ENCODE measurements at places on chromosomes 11 and 22.

GRCh38 chr22:45584121-45584570 lies 81.5 kb downstream of the FBLN1 start:
- DNase-seq = no peak

- no peak for DNase-seq
Observed at GRCh38 chr22:37109242-37109917, at the start of gene TMPRSS6. Gene TMPRSS6 (minus strand): TSS chr22:37109713. CDS start chr22:37103417, 6,296 bp downstream.

DNA sequence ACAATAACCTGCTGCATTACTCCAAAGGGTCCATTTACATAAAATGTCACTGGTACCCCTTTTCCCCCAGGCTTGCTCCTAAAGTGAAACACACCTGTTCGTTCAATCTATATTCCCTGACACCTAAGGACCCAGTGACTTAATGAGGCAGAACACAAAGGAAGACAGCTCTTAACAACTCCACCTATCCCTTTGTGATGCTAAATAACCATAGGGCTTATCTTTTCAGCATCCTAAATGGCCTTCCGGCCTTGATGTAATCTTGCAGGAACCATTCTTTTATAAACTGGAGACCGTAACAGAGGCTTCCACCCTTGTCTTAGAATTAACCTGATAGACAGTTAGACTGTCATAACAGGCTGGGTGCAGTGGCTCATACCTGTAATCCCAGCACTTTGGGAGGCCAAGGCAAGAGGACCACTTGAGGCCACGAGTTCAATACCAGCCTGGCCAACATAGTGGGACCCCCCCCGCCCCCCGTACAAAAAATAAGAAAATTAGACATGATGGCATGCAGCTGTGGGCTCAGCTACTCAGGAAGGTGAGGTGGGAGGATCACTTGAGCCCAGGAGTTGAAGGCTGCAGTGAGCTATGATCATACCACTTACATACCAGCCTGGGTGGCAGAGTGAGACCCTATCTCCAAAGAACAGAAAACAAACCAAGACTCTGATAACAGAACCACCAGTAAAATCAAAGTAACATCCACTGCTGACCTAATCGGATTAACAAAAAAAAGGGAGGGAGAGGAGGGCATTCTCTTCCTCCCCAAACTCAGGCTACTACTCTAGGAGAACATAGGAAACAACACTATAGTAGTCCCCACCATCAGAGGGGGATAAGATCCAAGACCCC lies 5.1 kb downstream of the CHEK2 start:
- no peak for DNase-seq

- DNase-seq = no peak
Observed at GRCh38 chr22:24467340-24467739, 27.8 kb upstream of the UPB1 start.

DNA sequence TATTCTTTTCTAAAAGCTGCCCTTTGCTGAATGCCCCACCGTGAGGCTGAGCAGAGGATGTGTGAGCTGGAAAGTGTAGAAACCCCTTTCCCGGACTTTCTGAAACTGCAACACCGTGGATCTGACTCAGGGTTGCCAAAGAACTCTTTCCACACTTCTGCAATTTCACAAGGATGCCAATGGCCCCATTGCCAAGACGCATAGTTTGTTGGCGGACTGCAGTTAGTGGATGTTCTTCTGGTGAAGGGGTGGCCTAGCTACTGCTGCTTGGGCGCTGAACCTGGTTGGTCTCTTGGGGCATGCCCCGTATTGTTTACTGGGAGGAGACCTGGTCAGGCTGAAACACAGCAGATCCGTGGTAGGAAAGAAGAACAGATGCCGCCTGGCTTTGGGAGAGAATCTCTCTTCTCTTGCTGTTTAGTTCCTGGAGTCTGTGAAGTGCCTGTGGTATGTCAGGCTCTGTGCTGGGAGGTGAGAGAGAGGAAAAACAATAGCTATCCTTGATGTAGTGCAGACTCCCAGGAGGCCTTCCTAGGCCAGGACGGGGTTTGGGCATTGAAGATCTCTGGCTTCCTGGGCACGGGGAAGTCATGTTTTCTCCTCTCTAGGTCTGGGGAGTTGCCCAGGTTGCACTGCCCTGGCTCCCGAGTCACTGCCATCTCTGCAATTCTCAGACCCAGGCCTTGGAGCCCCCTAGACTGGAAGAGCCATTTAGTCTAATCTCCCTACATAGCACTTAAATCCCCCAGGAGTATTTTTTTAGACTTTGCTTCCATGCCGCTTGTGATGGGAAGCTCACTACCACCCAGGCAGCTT lies 26.9 kb downstream of the CD82 start:
- DNase-seq = no peak

DNA sequence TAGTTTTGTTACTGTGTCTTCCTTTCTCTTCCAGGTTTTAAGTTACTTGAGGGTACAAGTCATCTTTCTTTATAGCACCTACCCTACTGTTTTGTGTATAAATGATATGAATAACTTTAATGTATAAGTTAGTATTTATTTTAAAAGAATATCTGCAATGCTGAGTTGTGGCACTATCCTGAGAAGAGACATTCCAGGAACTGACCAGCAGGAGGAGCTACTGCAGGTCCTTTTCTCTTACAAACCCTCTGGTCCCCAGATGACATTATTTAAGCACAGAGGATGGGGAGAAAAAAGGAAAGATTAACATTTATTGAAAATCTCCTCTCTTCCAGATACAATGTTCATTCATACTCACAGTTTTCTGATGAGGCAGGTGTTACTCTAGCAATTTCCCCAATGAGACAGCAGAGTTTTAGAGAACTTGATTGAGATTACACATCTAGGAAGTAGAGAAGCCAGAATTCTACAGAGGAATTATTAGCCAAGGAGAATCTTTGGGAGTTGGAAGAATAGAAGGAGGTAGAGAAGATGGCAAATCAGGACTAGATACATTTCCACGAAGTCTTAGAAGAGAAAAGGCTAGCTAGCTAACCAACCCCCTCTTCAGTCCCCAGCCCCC lies 541.2 kb upstream of the API5 start:
- DNase-seq = peak; percentile 27

GRCh38 chr11:123429913-123430720 lies at the start of gene GRAMD1B:
Gene GRAMD1B (plus strand): TSS chr11:123430269. CDS start chr11:123430793, 524 bp downstream.
- no peak for DNase-seq

- no peak for DNase-seq
Observed at GRCh38 chr22:50626314-50626849, 1.6 kb downstream of the ARSA start.

GRCh38 chr11:121524233-121524631 lies 71.5 kb upstream of the SORL1-AS1 start:
- DNase-seq = no peak

- DNase-seq = no peak
Observed at GRCh38 chr11:112042161-112042960, 17.2 kb downstream of the DLAT start.

GRCh38 chr11:123246749-123247495 lies 51.9 kb upstream of the CLMP start:
- no peak for DNase-seq

DNA sequence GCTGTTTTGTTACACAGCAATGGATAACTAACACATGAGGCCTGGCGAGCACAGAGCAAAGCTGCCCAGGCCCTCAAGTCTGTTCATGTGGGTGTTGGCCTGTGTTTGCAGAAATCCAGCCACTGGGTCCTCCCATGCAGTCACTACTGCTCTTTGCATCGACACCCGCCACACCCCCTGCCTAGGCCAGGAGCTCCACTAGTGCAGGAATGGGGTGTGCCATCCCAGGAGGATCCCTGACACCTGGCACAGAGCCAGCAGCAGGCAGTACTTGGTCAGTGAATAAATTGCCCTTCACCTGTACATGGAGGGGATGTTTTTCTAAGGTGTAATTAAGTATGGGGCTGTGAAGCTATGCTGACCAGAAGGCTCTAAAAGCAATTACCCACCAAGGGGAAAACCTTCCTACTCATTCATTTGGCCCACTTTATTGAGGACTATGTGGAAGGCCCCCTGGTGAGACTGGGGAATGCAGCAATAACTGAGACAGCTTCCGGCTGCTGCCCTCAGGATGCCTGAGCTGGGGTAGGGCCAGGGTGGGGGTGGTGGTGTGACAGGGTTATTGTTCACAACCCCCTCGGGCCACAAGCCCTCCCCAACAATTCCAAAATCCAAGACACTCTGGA lies 160.8 kb downstream of the CRYBB2 start:
- no peak for DNase-seq

- DNase-seq = no peak
Observed at GRCh38 chr22:24887260-24887659, 59.2 kb downstream of the LHFPL7 start.

- no peak for DNase-seq
Observed at GRCh38 chr11:116874251-116874650, 36.8 kb upstream of the APOA1 start.

GRCh38 chr11:42175203-42175602 lies 715.8 kb upstream of the LRRC4C start:
- no peak for DNase-seq

GRCh38 chr11:5689551-5689983 lies at the start of gene TRIM22:
Gene TRIM22 (plus strand): TSS chr11:5689790. CDS start chr11:5696233, 6,443 bp downstream.
- no peak for DNase-seq

DNA sequence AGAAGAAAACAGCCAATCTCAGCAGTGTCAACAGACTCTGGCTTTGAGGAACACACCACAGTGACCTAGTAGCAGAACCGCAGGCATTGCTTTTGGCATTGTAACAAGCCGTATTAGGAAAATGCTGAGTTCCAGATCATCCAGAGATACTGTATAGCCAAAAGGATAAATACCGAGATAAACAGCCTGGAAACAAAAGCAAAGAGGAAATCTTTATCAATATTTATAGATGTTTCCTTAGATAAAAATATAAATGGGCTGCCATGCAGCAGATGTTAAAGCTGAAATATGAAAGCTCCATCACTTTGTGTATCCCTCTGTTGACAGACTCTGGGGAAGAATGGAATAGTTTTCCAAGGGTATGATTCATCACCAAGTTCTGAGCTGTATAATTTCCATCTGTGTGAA lies 98.9 kb upstream of the TP53AIP1 start:
- no peak for DNase-seq

DNA sequence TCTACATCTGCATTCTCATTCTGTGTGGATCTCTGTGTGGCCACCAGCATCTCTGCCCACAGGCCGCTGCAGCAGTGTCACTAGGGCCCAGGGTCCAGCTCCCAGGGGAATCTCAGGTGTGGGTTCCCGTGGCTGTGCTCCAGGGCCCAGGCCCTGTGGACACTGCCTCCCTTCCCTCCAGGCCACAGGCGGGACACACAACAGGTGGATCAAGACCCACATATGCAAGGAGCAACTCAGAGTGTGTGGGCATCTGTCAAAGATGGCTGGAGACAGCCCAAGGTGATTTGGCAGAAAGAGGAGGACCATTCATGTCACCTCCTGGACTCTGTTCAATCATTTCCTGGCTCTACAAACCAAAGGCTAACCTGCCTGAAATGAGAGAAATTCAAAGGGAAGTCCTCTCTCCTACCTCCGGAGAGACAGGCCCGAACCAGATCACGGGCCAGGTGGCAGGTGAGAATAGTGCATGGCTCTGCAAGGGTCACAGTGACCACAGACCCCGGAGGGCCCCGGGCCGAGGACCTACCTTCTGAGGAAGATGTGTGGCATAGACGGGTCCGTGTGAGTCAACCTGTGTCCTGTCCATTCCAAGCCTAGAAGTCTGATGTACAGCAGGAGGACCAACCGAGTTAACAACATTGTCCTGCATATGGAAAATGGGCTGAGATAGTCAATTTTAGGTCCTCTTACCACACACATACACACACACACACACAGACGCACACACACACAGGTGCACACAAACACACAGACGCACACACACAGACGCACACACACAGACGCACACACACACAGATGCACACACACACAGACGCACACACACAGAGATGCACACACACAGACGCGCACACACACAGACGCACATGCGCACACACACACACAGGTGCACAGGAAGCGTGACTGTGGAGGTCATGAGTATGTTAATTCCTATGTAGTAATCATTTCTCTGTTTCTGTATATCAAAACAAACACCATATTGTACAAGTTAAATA lies 1068.5 kb downstream of the BRD1 start:
- DNase-seq = no peak

DNA sequence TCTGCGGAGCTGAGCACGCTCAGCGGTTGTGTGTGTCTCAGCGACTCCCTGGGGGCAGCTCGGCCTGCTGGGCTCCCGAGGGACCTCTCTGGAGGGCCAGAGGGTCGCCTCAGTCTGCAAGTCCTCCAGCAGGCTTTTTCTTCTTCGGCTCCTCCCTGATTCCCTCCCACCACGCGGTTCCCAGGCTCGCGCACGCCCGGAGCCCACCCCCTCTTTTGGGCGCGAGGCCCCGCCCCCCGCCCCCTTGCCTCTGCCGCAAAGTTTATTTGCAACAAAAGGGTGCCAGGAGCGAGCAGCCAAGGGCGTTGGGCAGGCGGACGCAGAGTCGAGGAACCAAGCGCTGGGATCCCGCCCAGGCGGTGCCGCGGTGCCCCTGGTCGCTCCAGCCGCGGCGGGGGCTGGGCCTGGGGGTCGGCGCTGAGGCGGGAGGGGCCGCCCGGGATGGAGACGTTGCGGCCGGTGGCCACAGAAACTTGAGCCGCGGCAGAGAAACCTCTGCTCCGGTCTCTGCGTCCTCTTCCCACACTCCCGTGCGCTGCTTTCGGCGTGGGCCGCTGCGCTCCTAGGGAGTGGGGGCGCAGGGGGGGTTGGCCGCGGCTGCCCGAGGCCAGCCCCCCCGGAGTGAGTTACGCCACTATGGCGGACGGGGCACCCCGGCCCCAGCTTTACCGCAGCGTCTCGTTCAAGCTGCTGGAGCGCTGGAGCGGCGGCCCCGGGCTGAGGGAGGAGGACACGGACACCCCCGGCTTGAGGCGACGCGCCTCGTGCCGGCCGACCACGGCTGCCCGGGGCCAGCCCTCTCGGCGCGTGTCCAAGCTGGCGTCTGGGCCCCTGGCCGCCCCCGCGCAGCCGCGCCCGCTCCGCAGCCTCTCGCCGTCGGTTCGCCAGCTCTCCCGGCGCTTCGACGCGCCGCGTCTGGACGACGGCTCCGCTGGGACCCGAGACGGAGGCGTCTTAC lies at the start of gene ARHGEF17:
TSS of gene ARHGEF17 (plus strand) at position 274 of the 958 bp plus-strand sequence. CDS start at position 637, 363 bp downstream.
- DNase-seq = peak; percentile 87

GRCh38 chr22:20430101-20430719 lies 7.4 kb downstream of the SCARF2 start:
- DNase-seq = no peak

DNA sequence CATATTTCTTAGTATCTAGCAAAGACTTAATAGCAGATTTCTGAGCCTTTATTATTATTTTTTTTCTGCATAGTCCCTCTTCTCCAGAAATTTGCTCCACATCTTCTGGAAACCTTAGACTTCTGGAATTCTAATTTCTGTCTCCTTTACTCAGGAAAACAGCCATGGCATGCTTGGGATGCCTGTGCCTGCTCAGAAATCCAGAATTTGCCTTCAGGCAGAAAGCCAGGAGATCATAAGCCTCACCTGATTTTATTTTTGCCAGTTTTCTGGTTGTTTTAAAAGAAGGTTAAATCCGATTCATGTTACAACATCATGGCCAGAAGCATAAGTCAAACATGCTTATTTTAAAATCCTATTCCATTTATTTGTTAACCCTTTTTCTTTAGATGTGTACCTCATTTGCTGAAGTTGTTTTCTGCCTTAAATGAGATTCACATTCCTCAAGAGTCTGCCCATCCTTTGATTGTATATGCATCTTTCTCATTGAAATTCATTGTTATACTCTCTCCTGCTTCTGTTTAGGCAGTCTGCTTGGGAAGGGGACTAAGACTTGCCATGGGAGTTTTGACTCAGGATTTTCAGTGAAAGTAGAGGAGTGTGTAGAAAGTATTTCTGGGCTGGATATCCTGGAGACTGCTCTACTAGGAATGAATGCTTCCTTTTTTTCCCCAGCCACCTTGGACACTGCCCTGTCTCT lies 37.1 kb downstream of the SIK2 start:
- no peak for DNase-seq

Measured in left renal cortex interstitium (tissue), 4 donors.